Left cardiac atrium (tissue), 4 donors: ENCODE measurements at places on chromosomes 7 and 10. TPM values are rescaled to one million over a fixed set of nuclear protein-coding genes. Genes with fewer than 3 reads are reported as not detected.

Gene MDFIC
- 23.9 TPM for total RNA-seq

Gene ADAM8
- total RNA-seq = 3.8 TPM

- no peak for DNase-seq
These were observed 99.1 kb upstream of the JCAD start for GRCh38 chr10:30158325-30158960.

- no peak for DNase-seq
These were observed 795.6 kb downstream of the REEP3 start for GRCh38 chr10:64316833-64317232.

- no peak for DNase-seq
These were observed 1030.5 kb upstream of the CELF2 start for GRCh38 chr10:9987197-9987596.

DNA sequence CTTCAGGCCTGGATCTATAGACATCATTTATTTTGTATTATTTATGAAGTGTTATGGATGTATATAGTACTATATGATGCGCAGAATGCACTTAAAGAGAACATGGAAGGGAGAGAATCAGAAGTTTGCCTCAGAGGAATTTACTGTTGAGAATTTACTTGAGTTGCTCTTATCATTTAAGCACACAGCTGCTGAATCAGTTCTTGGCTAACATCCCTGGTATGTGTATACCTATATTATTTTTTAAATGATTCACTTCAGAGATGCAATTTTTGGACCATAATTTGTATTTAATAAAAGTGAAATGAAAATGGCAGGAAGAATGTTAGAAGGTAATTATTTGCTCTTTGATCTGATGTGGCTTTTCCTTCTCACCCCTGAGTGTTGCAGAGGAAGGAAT, 191.6 kb downstream of the BICC1 start:
- DNase-seq = no peak
